ENCODE measurements at places on chromosomes 4 and X. TPM values are rescaled to one million over a fixed set of nuclear protein-coding genes. Genes with fewer than 3 reads are reported as not detected.

The CCDC160 gene
- polyA plus RNA-seq = 0.79 TPM

- DNase-seq = no peak
Observed at GRCh38 chr4:124459196-124459940, 253.2 kb downstream of the ANKRD50 start.

GRCh38 chrX:133364196-133364595 lies 51.1 kb downstream of the GPC4 start:
- no peak for DNase-seq

- no peak for DNase-seq
Observed at GRCh38 chr4:125168531-125168930, 146.2 kb upstream of the FAT4 start.

The CT47B1 gene
- not detected for polyA plus RNA-seq

The TMEM156 gene
- polyA plus RNA-seq = 1.3 TPM

- no peak for DNase-seq
Observed at GRCh38 chr4:2163311-2163821, 78.6 kb downstream of the HAUS3 start.

- DNase-seq = no peak
Observed at GRCh38 chr4:121485190-121485804, 104.5 kb upstream of the QRFPR start.

DNA sequence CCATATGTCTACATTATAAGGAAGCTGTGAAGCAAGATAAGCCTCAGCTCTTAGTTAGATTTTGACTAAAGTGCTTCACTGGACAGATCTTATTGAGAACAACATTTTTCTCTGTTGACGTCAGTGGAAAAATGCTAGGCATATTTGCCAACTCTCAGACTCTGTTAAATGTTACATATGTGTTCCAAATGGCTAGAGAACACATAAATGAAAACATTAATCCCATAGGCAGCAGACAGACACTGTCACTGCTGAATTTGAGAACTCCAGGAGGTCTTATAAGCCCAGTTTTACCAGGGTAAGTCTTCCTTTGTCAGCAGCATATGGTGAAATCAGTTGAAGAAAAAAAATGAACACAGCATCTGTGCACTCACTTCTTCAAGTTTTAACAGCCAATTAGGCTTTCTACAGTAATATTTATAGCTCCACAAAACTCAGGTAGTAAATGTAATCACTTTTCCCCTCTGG lies 186.9 kb downstream of the CAMK2D start:
- DNase-seq = peak; percentile 94

GRCh38 chr4:15598644-15599043 lies 56.5 kb downstream of the FBXL5 start:
- no peak for DNase-seq

GRCh38 chrX:30530606-30531005 lies 47.0 kb downstream of the TASL start:
- no peak for DNase-seq

The SFRP2 gene
- 17.4 TPM for polyA plus RNA-seq

The PDGFRA gene
- polyA plus RNA-seq = 8.1 TPM

DNA sequence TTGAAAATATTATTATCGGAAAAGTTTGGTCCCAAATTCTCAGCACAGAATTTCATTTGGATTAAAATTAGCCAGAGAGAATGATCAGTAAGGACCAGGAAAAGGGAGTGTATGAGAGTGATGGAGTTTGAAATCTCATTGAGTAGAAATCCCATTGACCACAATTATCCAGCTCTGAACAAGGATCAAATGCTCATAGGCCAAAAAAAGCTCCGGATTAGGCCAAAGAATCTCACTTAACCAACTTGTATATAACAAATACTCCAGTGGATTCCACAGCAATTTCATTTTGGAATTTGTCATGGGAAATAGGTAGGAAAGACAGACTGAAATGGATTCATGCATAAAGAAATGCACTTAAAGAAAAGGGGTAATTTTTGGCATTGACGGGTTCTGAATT lies 83.9 kb upstream of the SORBS2 start:
- DNase-seq = no peak

The FNIP2 gene
- 12.1 TPM for polyA plus RNA-seq

GRCh38 chr4:5878359-5878758 lies 14.5 kb downstream of the CRMP1 start:
- DNase-seq = no peak

The EBP gene
- 162 TPM for polyA plus RNA-seq

DNA sequence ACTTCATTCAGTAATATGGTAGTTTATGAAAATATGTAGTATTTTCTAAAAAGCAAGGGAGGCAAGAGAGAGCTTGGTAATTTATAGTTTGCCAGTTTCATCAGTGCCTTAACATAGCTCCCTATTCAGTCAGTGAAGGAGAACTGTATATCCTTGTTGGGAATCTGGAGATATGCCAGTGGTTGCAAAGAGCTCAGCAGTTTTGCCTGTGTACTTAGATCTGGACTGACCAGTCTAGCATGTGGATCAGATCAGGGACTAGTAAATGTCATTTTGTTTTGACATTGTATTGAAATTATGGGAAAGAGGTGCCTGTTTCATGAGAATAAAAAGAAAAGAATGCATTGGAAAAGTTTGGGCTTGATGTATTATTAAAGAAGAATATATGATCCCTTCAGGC lies 88.6 kb downstream of the ZIC3 start:
- no peak for DNase-seq

The MAGEC1 gene
- not detected for polyA plus RNA-seq

- no peak for DNase-seq
Observed at GRCh38 chr4:122671919-122672490, 51.1 kb upstream of the IL21 start.

- no peak for DNase-seq
Observed at GRCh38 chr4:71692198-71692597, 91.7 kb downstream of the GC start.

GRCh38 chrX:119343856-119344255 lies 55.3 kb upstream of the SLC25A43 start:
- DNase-seq = no peak

- DNase-seq = no peak
Observed at GRCh38 chr4:161003418-161004057, 1160.3 kb downstream of the FSTL5 start.

DNA sequence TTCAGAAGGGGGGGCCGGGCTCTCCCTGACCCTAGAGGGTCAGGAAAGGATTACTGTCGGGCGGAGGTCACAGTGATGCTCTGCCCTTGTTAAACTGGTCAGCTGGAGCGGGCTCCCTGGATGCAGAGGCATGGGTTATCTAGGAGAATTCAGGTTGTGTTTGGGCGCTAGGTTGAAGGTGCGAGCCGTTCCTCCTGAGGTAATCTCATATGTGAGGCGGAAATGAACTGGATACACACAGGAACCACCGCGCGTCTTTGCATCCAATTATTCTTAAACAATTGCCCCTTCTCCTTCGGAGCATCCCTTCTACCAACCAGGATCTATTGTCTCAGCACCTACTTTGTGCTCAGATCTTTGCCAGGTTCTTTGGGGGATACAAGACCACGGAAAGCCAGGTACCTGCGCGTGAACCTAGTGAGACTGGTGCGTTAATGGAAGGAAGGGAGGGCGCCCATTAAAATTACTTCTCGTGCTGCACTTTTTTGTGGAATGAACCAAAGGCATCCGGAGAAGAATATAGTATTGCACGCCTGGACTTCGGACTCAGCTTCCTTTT lies 28.4 kb downstream of the HAND2 start:
- DNase-seq = no peak

GRCh38 chrX:23779025-23779424 lies 3.9 kb upstream of the SAT1 start:
- no peak for DNase-seq

GRCh38 chr4:61828960-61829359 lies 628.8 kb downstream of the ADGRL3 start:
- no peak for DNase-seq

- peak; percentile 67 for DNase-seq
Observed at GRCh38 chr4:99687120-99687519, 29.5 kb upstream of the C4orf54 start.

The EIF2S3 gene
- 71.5 TPM for polyA plus RNA-seq

The SOX3 gene
- not detected for polyA plus RNA-seq

GRCh38 chrX:101736651-101737050 lies 77.0 kb upstream of the ARMCX2 start:
- DNase-seq = no peak

The RP2 gene
- polyA plus RNA-seq = 5.8 TPM

DNA sequence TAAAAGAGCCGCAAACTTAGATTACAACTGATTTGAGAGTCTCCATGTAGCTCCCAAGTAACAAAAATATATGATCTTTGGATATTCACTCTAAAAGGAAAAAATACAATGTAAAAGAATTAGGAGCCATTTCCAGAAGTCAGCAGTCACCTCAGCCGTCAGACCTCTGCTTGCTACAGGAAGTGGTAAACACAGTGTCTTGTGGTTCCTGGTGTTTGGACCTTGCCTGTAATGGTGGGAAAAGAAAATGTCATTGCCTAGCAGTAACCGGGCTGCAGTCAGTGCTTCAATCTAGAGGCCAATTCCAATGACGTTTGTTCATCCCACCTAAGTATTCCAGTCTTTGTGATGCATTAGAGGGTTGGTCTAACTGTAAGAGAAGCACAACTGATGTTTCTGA lies 28.9 kb upstream of the SMIM31 start:
- no peak for DNase-seq

DNA sequence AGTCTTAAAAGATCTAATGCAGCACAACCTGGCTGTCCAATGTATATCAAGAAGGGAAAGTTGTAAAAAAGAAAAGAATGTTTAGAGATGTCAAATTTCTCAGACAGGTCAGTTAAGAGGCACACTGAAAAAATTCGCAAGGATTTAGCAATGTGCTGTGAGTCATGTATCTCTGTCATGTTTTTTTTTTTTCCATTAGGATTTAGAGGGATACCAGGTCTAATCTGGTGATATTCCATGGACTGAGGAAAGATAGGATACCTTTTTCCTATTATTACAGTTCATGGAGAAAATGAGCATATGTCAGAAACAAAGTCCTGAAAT lies 815.4 kb upstream of the PCDH10 start:
- DNase-seq = no peak

The ANOS1 gene
- polyA plus RNA-seq = 6.0 TPM

DNA sequence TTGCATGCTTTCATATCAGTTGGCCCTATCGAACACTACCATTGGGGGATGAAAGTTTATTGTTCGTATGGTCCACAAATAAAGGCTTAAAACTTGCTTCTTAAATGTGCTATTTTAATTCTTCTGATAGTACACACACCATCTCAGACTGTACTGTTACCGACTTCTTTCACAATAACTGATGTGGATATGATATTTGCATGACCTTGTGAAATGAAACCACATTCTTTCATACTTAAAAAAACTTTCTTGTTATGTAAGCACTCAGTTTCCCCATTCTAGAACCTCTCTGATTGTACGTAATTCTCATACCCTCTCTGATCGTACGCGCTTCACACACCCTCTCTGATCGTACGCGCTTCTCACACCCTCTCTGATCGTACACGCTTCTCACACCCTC lies 12.0 kb upstream of the WDR19 start:
- DNase-seq = no peak

GRCh38 chrX:107119283-107119682 lies 661 bp upstream of the RBM41 start:
- no peak for DNase-seq

The CXCL10 gene
- polyA plus RNA-seq = 18.6 TPM

- no peak for DNase-seq
Observed at GRCh38 chr4:129358571-129358970, 262.6 kb downstream of the C4orf33 start.

- DNase-seq = no peak
Observed at GRCh38 chr4:91279899-91280298, 1023.9 kb upstream of the GRID2 start.

The SYTL5 gene
- polyA plus RNA-seq = 2.0 TPM

- no peak for DNase-seq
Observed at GRCh38 chr4:23766344-23766743, 123.5 kb downstream of the PPARGC1A start.

The DGKK gene
- 0.01 TPM for polyA plus RNA-seq

The ITGB1BP2 gene
- polyA plus RNA-seq = 0.98 TPM

The ADAMTS3 gene
- polyA plus RNA-seq = 1.2 TPM

DNA sequence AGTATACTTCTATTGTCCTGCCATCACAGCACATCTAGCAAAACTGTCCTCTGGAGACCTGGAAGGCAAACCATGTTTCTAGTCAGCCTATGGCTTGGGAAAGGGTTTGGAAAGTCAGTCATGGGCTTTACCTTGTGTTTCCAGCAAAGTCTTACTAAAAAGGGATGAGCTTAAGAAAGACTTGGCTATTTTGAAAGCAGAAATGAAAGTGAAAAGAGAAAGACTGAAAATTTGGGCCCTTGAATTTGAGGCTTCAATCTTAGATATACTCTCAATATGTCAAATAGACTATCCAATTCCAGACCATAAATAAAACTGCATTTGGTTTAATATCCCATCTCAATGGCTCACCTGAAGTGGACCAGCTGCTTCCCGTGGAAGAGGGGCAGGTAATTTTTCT lies 127.9 kb downstream of the ZNF330 start:
- DNase-seq = no peak

The GUCY1A1 gene
- polyA plus RNA-seq = 8.0 TPM

DNA sequence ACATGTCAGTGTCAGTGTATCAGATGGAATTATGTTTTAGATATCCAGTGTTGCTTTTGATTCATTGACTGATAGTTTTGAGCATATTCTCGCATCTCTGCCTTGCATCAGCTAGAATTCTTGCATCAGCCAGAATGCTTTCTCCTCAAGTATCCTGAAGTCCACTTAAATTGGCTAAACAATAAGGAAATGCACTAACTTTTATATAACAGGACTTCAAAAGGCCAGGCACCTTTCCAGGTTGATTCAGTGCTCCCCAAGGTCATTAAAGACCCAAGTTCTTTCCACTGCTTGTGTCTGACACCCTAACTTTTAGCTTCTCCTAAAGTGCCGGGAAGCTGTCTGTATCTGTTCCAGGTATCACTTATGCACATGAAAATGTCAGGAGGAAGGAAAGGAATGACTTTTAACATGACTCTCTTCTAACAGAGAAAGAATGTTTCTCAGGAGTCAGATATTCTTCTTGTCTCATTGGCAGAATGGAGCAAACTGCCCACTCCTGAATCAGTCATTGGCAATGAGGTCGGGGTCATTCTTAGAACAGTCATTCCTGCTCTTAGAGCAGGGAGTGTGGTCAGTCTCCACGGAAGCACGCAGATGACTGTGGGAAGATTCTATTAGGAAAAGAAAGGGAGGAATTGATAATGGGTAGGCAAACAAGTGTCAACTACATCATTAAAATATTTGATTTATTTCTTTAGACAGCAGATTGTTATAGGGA lies 92.9 kb upstream of the TLL1 start:
- DNase-seq = no peak

Measured in lung (tissue), 17 donors.